Kidney glomerular epithelial cell (primary cell): ENCODE measurements at places on chromosomes 3 and 15.

- DNase-seq, result peak; percentile 29
Measured at GRCh38 chr15:40115670-40116093, 7.0 kb upstream of the BMF start.

GRCh38 chr15:31332020-31332680 lies 5.5 kb downstream of the KLF13 start:
- no peak for DNase-seq

- peak; percentile 41 for DNase-seq
Measured at GRCh38 chr15:69794645-69795469, 302.9 kb downstream of the TLE3 start.

DNA sequence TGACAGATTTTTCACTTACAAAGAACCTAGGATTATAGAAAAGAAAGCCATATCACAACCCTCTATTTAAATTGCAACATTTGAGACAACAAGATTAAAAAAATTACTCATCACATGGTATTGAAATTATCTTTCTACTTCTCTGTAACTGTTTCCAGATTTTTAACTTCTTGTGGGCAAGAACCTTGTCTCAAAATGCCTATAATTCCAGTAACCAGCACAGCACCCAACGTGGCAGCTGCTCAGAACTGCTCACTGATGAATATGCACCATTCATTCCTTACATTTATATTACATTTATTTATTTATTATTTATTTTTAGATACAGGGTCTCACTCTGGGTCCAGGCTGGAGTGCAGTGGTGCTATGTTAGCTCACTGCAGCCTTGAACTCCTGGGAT lies 216.1 kb downstream of the THRB start:
- DNase-seq, result no peak

DNA sequence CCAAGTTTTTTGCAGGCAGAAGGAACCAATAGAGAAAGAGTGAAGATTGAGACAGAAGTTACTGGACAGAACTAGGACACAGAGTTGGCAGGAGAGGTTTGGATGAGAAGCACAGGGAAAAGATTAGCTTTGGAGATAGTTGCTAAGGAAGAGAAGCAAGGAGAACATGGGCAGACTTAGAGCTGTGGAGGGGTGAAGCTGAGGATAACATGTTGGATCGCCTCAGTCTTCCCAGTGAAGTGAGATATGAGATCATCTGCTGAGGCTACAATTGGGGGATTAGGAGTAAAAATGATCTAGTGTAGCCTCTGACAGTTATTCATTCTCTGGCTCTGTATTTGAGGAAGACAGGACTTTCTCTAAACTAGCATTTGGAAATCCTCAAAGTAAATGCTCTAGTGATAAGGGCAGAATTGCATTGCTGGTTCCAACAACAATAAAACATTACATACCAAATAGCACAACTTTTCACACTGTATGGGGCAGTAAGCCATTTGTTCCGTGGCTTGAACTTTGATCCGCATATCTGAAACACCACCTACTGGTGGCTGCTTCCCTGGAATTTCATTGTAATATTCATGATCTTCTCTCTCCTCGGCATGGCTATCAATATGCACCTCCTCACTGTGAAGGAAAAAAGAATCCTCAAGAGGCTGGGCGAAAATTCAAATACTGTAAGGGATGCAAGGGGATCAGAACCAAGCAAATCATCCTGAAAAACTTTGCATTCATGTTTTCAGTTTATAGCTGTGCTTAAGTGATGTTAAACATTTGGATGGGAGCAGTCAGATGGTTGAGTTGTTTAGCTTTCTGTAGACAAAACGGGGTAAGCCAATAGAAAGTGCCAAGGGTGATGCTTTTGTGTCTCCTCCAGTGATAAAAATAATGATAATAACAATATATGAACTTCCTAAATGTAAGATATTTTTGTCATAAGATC lies 22.2 kb upstream of the EID1 start:
- peak; percentile 71 for DNase-seq

- peak; percentile 76 for DNase-seq
Measured at GRCh38 chr3:149129326-149130205, at the start of gene HPS3. HPS3 (plus strand) TSS chr3:149129638; CDS start chr3:149129724, 86 bp downstream.

DNA sequence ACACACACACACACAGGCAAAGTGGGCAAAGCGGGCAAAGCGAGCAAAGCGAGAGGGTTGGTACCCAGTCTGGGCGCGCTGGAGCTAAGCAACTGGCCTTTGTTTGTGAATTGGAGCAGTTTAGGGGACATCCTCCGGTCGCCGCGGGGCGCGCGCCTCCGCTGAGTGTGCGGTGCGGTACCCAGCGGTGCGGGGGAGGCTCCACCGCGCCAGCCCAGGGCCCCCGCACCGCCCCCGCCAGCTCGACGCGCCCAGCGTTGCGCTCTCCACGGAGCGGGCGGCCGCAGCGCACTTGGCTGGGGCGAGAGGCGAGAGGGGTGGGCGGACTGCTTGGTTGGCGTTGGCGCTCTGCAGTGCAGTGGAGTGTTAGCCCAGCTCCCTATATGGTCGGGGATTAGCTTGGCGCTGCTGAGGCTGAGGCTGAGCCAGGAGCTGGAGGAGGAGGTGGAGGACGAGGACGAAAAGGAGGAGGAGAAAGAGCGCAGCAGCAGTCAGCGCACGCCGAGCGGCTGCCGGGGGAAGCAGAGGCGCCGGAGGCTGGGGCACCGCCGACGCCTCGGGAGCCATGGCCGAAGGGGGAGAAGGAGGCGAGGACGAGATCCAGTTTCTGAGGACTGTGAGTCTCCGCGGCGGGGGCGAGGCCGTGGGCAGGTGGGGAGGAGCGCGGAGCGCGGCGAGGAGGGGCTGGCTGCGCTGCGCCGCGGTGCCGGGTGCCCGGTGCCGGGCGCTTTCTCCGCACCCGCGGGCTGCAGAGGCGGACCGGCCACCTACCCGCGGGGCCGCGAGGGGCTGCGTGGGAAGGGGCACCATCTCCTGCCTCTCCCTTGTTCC lies at the start of gene RYR3:
RYR3 (plus strand) TSS at position 487 of the 831 bp plus-strand sequence; CDS start at position 566, 79 bp downstream.
- peak; percentile 28 for DNase-seq

- no peak for DNase-seq
Measured at GRCh38 chr15:65373163-65373651, 4.6 kb downstream of the IGDCC3 start.

- DNase-seq, result peak; percentile 72
Measured at GRCh38 chr3:117278424-117279190, 569.0 kb downstream of the TUSC7 start.

DNA sequence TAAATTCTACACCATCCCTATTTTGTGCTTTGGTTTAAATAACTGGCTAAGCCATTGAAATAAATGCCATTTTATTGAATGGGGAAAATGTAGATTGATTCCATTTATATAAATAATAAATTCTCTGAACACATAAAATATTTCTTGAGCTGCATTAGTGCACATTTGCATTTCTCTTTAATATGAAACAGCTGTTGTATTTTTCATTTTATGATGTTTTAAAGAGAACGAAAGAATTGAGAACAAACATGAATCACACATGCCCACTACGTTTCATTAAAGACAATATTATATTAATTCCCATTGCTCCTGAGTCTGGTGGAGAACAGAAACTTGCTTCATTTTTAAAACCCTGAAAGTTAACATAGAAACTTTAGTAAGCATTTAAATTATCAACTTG lies 235.7 kb upstream of the CFAP20DC start:
- DNase-seq, result no peak

DNA sequence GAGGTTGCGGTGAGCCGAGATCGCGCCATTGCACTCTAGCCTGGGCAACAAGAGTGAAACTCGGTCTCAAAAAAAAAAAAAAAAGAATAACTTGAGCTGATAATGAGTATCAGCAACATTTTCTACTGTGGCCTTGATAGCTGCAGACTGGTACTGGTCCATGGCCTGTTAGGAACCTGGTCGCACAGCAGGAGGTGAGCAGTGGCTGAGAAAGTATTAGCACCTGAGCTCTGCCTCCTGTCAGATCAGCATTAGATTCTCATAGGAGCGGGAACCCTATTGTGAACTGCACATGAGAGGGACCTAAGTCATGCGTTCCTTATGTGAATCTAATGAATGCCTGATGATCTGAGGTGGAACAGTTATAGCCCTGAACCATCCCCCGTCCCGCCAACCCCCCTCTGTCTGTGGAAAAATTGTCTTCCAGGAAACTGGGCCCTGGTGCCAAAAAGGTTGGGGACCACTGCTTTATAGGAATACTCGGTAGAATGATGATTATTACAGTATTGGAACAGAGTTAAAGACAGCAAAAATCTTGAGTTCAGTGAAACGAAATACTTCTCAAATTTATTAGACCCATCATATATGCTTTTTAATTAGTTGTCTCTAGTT lies 126.0 kb downstream of the ZNF609 start:
- no peak for DNase-seq

- DNase-seq, result no peak
Measured at GRCh38 chr3:85182975-85183752, 224.4 kb downstream of the CADM2 start.

GRCh38 chr15:60634815-60635214 lies 155.9 kb upstream of the ICE2 start:
- no peak for DNase-seq

DNA sequence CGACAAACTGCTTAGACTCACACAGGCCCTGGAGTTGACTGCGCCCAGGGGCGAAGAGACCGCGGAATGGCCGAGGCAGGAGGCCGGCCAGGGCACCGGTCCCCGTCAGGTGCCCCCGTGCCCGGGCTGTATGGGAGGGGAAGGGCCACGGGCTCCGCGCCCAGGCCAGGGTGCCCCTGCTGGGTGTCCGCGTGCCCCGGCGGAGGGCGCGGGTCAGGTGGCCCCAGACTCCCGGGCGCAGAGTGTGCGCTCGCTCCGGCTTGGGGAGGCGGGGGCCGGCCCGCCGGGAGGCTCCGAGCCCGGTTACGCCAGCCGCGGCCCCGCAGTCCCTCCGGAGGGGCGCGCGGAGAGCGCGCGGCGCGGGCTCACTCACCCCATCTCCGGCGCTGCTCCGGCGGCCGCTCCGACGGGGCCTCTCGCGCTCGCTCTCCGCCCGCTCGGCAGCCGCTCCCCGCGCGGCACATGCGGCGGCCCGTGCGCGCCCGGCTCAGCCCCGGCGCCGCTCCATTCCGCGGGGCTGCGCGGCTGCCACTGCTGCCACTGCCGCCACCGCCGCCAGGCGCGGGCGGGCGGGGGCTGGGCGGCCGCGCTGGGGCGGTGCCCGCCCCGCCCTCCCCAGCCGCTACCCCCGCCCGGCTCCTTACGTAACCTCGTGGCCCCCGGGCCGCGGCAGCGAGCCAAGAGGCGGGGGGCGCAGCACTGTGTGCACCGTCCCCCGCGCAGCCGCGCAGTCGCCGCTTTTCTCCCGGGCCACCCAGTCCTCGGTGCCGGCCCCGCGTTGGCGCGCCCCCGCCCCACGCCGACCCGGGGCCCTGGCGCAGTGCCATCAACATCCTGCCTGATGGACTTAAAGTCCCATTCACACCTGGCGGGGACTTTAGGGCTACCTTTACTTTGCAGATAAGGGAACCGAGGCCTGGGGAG lies at the start of gene HOMER2:
HOMER2 (minus strand) TSS at position 563 of the 924 bp plus-strand sequence; CDS start at position 378, 185 bp downstream.
- no peak for DNase-seq

DNA sequence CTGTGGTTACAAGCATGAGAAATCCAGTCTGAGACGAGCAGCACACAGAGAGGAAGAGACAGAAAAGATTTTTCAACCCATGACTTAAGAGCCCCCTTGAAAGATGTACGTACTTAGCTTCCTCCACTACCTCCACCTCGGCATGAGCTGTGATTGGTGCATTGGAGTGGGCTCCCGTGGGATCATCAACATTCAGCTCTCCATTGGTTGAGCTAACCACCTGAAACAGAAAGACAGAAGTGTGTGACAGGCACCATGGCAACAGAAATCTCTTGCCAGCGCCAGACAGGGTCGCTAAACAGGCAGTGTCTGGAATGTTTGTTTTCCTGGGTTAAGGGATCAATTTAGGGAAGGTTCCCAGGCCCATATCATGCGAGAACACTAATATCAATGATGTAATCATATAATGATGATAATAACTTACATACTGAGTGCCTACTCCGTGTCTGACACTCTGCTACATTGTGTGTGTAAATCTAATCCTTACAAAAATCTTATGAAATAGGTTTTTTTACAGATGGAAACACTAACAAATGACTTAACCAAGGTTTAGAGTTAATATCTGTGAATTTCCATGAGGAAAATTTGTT lies 17.5 kb upstream of the PPIB start:
- DNase-seq, result no peak

- DNase-seq, result no peak
Measured at GRCh38 chr15:22959321-22960101, 20.7 kb downstream of the CYFIP1 start.

- peak; percentile 98 for DNase-seq
Measured at GRCh38 chr15:55907797-55908196, 85.6 kb downstream of the NEDD4 start.

GRCh38 chr3:169660709-169661360 lies 2.7 kb downstream of the MECOM start:
- no peak for DNase-seq

- DNase-seq, result no peak
Measured at GRCh38 chr3:72786668-72787067, 61.6 kb downstream of the SHQ1 start.

GRCh38 chr3:64796607-64797399 lies 109.0 kb upstream of the ADAMTS9 start:
- DNase-seq, result no peak

GRCh38 chr3:151346292-151346691 lies 16.9 kb upstream of the P2RY13 start:
- DNase-seq, result no peak

- no peak for DNase-seq
Measured at GRCh38 chr15:91258415-91258759, 158.3 kb downstream of the SV2B start.

DNA sequence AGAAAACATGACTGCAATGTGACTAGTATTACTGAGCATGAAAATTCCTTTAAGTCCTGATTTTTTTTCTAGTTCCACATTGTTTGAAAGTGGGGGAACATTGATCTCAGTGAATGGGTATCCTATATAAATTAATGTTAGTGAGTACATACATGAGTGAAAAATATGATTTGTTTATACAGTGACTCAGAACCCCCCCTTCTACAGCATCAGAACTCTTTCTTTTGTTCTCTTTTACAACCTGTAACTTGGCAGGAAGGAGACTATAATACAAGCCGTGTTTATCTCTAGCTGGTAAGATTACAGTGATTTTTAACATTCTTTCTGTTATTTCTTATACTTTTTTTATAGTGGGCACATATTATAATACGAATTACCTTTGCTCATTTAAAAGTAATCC lies 384.7 kb downstream of the PDCD6IP start:
- DNase-seq, result no peak

DNA sequence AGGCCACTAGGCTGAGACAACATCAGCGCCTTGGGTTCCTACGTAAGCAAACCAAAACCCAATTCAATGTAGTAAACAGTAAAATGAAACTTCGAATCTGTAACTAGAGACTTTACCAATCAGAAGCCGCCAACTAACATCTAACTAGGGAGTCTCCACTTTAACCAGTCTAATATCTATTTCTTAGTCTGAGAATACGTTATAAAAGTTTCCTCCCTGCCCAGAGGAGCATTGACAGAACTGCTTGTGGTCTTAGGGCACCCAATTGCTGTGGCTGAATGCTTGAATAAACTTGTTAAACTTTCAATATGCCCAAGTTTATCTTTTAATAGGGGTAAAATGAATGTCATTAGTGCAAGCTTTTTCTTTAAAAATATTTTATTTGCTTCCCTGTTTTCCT lies 4.3 kb downstream of the CP start:
- DNase-seq, result no peak

- peak; percentile 52 for DNase-seq
Measured at GRCh38 chr15:63277038-63277892, at the start of gene APH1B. APH1B (plus strand) TSS chr15:63277605; CDS start chr15:63277624, 19 bp downstream.
